Activated CD4-positive, alpha-beta T cell treated with anti-CD3 and anti-CD28 coated beads for 24 hours (primary cell): ENCODE measurements at places on chromosomes 7 and 10.

DNA sequence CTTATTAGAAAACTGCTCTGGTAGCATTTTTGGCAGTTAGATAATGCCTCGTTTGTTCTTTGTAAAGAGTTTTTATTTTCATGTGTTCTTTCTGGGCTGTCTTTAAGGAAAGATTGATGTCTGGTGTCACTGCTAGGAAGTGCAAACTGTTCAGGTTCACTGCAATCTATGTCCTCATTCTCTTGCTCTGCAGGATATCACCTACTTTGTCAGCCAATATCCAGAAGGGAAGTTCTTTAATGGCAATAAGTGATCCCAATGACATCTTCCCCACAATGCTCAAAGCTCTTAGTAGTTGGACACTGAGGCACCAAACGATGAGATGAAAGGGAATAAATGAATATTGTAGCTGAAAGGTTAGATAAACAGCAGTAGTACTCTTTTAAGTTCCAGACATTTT lies 115.1 kb downstream of the AGMO start:
- DNase-seq, result no peak

- no peak for DNase-seq
These were observed 15.3 kb downstream of the GPRIN2 start for GRCh38 chr10:46541017-46541661.

- DNase-seq, result no peak
These were observed 56.0 kb upstream of the TNKS2 start for GRCh38 chr10:91742229-91742628.

GRCh38 chr7:138287549-138287948 lies 172.5 kb upstream of the TRIM24 start:
- DNase-seq, result no peak

GRCh38 chr10:11546581-11546980 lies 64.9 kb downstream of the USP6NL start:
- DNase-seq, result no peak

GRCh38 chr7:12199363-12199762 lies 11.7 kb upstream of the TMEM106B start:
- DNase-seq, result no peak

DNA sequence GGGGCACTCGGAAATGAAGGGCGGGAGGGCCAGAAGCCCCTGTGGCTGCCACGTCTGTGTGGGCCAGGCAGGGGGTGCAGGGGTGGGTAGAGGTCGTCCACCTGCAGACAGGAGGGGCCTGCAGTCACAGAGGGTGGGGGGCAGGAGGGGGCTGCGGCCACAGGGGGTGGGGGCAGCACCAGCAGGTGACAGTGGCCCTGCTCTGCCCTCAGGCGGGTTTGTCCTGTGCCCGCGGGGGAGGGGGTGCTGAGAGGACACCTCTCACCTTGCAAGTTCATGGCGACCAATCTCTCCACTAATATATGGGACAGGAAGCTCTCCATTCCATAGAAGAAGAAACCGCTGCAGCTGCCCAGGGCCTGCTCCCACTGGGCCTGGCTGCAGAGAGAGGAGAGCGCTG lies 26.6 kb upstream of the NKX6-2 start:
- DNase-seq, result no peak

GRCh38 chr10:78505657-78506056 lies 472.0 kb downstream of the RPS24 start:
- DNase-seq, result no peak

- no peak for DNase-seq
These were observed 76.2 kb upstream of the KIAA1217 start for GRCh38 chr10:24132741-24133140.
